ENCODE measurements at places on chromosomes 16 and 17. TPM values are rescaled to one million over a fixed set of nuclear protein-coding genes. Genes with fewer than 3 reads are reported as not detected.

GRCh38 chr17:61645920-61646319 is 54.9 kb upstream of the NACA2 start:
- DNase-seq: no peak

DNA sequence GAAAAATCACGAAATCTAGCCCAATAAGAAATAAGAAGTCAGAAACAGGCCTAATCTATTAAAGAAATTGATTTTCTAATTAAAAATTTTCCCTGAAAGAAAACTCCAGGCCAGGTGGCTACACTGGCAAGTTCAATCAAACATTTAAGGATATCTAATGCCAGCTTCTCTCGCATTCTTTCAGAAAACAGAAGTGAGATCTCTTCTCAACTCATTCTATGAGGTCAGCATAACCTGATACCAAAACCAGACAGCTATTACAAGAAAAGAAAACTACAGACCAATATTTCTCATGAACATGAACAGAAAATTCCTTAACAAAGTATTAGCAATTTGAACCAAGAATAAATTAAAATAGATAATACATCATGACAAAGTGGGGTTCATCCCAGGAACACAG is 52.4 kb downstream of the AXIN2 start:
- no peak for DNase-seq

DNA sequence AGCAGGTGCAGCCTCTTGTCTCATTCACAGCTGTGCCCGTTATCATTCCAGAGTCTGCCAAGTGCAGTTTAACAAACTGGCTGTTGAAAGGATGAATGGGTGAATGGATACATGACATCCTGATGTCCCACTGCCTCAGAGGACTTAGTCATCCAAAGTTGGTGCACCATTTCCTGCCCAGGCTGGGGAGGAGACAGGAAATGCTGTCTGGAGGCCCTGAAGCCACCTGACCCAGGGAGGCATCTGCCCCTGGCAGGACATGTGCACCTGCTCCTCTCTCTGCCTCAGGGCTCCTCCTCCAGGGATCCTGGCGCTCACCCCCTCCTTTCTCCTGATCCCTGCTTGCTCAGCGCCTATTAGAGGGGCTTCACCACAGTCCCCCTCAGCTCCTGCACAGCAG is 1.8 kb upstream of the CD300C start:
- no peak for DNase-seq

The NHLRC4 gene
- 3.2 TPM for total RNA-seq

The TP53TG3C gene
- not detected for total RNA-seq

Measured in fibroblast of villous mesenchyme (primary cell).